Activated T-helper 9 cell treated with anti-CD3 and anti-CD28 coated beads, Interleukin-2, amount 50 U/mL, for 16 hours (primary cell): ENCODE measurements at places on chromosomes 3 and 15.

- DNase-seq, result no peak
Observed at GRCh38 chr3:184604039-184604601, 42.5 kb downstream of the EPHB3 start.

DNA sequence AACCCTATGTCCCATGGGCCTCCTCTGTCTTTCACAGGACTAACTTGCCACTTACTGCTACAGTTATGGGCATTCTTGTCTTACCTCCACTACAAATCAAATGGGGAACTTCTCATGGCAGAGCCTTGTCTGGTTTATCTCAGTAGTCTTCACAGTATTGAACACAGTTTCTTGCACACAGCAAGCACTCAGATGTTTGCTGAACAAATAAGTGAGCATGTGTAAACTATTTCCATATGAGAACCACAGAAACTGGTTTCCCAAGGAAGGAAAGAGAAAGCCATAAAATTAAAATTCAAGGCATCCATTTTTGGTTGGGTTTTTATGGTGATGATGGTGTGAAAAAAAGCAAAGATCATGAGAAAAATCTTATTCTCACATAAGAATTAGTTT is 189.2 kb downstream of the MEX3B start:
- no peak for DNase-seq

GRCh38 chr15:101386006-101386405 is 91.0 kb upstream of the SNRPA1 start:
- DNase-seq, result no peak

DNA sequence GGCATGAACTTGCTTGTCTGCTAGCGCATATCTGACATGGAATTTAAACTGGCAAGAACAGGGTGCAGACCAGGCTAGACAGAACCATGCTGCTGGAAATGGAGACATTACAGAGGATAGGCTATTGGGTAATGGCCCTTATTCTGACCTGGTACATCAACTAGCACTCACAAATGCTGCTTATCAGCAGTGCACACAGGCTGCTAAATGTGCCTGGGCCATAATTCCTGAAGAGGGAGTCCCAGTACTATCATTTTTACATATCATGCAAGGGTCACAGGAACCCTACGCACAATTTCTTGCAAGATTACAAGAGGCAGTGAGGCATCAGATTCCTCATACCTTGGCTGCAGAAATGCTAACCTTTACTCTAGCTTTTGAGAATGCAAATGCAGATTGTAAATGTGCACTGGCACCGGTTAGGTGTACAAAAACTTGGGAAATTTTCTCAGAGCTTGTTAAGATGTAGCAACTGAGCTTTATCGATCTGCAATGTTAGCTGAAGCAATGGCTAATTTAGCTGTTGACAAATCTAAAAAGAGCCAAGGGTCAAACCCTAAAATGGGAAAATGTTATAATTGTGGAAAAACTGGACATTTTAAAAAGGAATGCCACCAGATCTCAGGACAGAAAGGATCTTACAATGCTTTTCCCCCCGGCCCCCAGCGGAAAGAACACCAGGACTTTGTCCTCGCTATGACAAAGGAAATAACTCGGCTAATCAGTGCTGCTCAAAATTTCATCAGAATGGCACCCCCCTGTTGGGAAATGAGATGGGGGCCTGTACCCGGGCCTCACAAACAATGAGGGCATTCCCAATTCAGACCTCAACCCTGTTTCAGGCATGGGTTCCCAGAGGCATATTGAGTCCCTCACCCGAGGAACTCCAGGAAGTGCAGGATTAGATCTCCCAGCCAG is 21.1 kb downstream of the CCRL2 start:
- no peak for DNase-seq

DNA sequence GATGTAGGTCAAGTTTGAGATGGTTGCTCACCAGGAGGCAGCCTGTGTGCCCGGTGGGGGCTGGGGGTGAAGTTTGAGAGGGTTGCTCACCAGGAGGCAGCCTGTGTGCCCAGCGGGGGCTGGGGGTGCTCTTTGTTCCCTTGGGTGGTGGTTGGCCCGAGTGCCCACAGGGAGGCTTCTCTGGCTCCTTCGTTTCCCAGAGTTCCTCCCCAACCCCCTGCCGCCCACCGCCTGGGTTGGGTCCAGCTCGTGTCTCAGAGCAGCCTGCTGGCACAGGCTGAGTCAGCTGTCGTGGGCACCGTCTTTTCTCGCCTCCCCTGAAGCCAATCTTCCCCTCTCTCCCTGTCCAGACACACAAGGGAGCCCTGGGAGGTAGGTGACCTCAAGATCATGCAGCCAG is 3.1 kb downstream of the APBA2 start:
- no peak for DNase-seq

DNA sequence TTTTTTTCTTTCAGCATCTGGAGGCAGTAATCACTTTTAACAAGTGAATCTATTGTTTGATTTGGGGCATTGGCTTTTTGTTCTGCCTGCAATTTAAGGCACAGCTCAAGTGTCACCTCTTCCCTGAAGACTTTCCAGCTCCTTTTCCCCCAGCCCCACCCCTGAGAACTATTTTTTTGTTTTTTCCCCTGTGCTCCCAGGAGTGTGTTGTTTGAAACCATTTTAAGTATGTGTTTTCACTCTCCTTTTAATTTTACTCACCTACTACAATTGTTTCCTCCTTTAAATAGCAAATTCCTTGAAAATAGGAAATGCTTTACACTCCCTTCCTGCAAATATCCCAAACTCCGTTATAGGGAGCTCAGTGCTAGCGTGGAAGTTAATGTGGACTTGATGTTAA is 286.7 kb upstream of the PROK2 start:
- DNase-seq, result no peak

DNA sequence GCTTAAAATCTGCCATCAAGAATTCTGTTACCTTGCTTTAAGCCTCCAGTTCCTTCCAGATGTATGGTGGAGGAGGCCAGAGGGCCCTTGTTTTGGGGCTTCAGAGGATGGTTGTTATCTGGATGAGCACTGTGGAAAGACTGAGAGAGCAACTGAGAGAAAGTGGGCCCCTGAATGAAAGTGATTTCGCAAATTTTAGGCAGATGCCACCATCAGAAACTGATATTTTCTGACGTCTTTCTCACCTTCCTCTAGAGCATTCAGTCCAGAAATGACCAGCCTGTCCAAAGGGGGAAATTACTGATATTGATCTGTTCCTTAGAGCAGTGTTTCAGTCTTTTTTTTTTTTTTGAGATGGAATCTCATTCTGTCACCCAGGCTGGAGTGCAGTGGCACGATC is 13.4 kb downstream of the B3GNT5 start:
- DNase-seq, result no peak

DNA sequence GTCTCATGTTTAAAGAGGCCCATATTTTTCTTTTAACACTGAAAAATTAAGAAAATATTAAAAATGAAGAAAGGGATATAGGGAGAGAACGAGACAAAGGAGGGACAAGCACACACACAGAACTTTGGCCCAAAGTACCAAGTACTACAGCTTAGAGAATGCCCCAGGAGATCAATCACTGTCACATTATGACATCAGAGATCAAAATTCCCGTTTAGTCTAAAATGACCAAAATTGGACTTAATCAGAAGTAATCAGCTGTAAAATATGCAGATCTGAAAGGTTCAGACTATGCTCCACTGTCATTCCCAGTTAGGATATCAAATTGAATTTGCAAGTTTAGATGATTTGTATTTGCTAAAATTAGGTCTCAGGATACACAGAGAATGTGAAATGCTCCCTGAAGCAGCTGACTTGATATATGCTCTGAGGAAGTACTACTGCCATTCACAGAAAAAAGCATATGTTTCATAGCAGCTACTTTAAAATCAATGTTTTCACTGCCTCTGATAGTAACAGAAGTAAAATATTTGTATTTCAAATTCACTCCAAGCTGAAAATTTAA is 123.0 kb downstream of the PEAK1 start:
- DNase-seq, result no peak

DNA sequence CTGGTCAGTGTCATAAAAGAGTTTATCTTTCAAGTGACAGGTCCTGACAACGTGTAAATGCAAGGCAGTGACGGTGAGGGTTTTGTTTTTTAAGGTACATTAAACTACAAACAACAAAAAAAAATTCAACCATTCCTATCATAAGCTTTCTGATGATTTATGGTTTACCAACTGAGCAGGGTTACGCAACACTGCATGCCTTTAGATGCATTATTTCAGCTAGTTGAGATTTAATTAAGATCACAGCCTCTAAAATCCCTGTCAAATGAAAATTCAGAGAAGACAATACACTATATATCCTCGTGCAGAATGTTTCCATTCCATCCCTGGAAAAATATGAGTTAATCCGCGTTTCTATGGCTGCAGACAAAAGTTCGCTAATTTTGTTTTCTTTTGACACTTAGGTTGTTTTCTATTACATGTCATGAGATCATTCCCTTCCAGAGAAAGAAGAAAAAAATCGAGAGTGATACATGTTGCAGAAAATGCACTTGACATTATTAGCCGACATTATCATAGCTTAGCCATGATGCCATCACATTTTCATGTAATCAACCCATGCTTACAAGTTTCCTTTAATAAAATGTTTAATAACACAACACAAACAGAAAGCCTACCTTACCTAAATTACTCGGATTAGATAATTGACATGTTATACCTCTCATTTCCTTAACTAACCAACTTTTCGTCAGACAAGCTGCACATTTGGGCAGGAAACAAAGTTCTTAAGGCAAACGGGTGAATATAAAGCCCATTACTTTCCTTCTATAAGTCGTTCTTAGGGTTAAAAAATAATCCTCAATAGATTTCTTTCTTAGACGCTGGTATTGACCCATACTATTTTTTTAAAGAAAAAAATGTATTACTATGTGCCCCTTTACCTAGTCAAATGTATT is 521.2 kb downstream of the FOXP1 start:
- DNase-seq, result no peak

DNA sequence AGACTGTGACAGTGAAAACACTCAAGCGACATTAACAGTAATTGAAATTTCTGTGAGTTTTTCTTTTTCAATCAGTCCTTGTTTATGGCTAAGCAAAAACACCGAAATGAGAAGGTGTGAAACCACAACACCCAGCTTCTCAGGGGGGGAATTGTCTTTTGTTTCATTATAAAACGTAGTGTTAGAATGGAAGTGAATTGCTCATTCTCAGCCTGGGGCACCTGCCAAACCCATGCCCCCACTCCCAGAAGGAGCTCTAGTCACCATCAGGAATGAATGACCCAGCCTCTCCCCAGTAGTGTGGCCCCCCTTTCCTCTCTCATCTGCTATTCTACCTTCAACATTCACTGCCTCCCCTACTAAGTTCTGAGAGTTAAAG is 185.8 kb upstream of the CFAP20DC start:
- no peak for DNase-seq

- no peak for DNase-seq
Observed at GRCh38 chr3:65004795-65005295, 317.0 kb upstream of the ADAMTS9 start.

- DNase-seq, result no peak
Observed at GRCh38 chr3:176987901-176988650, 209.2 kb downstream of the TBL1XR1 start.

GRCh38 chr3:52297242-52298148 is 9.9 kb downstream of the GLYCTK start:
- DNase-seq, result no peak

- DNase-seq, result no peak
Observed at GRCh38 chr3:149449799-149450198, 24.7 kb upstream of the TM4SF4 start.

DNA sequence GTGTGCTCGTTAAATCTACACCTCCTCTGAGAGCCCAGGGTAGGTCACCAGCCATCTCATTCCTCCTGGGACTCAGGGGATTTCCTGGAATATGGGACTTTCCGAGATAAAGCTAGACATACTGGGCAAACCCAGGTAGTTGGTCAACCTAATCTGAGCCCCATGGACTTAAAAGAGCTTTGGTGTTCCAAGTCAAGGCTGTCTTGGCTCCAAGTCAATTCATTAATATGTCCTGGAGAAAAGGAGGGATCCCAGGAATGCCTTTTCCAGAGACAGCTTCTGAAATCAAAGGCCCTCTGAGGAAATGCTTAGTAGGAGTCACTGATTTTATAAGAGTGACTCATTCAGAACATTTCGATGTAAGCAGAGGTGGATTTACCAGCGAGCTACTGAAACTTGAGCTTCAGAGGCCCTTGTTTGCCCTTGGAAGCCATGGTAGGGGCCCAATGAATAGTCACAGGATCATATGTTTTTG is 137.3 kb upstream of the UBE2E1 start:
- no peak for DNase-seq

- DNase-seq, result no peak
Observed at GRCh38 chr3:157487339-157487738, 15.9 kb downstream of the VEPH1 start.

DNA sequence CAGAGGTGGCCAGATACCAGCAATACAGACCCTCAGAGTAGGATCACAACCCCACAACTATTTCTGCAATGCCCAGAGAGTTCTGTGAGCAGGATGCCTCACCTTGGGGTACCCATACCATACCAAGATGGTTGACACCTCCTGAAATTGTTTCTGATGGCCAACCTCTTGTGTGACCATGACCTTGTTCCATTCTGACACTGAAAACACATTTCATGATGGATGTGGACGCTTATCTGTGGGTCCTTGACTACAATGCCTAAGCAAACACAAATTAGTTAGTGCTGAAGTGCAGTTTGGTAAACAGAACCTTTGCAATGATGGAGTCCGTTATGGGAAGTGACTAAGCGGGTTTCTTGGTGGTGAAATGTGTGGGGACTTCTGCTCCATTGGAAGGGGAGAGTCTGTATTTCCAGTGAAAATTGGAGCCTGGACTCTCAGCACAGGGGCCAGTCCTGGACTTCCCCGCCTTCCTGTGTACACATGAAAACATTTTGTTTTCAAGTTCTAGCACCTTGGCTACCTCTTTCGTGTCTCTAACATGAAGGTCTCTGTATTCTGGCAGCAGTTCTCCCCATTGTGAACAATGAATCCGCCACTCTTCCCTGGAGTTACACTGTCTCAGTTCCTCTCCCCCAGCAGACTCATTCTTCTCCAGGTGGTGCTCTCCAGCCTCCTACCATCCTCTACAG is 106.2 kb downstream of the XXYLT1 start:
- DNase-seq, result no peak

GRCh38 chr3:101155825-101156224 is 162.6 kb upstream of the ABI3BP start:
- DNase-seq, result no peak

DNA sequence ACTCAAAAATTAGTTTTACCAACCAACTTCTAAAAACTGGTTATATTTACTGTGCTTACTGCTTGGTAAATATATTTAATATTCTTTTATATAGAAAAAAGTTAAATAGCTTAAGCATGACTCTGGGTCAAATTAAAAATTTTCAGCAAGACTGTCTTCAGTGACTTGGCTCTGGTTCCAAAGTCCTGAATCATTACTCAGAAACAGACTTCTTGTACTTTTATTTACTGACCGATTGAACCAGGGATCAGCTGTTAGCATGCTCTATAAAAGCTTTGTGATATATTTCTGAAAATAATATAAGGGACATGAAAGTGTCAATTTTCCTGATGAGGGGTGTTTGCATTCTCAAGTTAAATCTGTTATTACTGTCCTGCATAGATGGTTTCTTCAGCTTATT is 164.3 kb downstream of the MCTP2 start:
- no peak for DNase-seq
